HT-29 (cell line): ENCODE measurements at places on chromosomes 4 and X.

GRCh38 chr4:4875147-4875546, 15.7 kb downstream of the MSX1 start:
- no peak for DNase-seq

DNA sequence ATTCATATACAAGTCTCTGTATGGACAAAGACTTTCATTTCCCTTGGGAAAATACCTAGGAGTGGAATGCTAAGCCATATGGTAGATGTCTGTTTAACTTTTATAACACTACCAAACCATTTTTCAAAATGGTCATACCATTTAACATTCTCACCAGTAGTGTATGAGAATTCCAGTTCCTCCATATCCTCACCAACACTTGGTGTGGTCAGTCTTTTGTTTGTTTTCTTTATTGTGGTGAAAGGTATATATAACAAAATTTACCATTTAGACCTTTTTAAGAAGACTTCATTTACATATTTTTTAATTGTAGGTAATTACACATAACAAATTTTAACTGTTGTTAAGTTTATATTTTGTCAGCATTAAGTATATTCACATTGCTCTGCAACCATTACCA, 12.7 kb upstream of the APLN start:
- no peak for DNase-seq

- no peak for DNase-seq
Measured at GRCh38 chr4:42855779-42856178, 36.7 kb upstream of the GRXCR1 start.

- no peak for DNase-seq
Measured at GRCh38 chr4:185335579-185335978, 60.1 kb downstream of the LRP2BP start.

- DNase-seq: no peak
Measured at GRCh38 chr4:170849969-170850368, 760.2 kb upstream of the AADAT start.
